Stimulated activated CD4-positive, alpha-beta T cell treated with anti-CD3 and anti-CD28 coated beads, Interleukin-4, amount 100 ng/mL, for 48 hours (primary cell): ENCODE measurements at places on chromosomes 13 and 19.

DNA sequence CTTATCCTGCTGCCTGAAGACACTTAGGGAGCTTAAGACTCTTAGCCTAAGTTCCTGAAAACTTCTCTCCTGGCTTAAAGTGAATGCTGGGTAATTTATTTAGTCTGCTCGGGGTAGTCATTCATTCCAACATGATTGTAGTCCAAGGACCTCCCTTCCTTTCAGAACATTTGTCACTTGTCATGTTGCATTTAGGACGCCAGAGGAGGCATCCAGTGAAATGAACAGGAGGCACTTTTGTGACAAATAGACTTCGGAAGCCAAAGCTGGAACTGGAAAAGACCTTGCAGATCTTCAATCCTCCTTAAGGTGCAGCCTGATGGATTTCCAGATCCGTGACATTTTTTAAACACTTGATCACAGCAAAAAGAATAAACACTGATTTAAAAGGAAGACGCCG is 95.1 kb downstream of the DNAJC15 start:
- DNase-seq: no peak

GRCh38 chr13:28049215-28049614 is 51.2 kb downstream of the FLT3 start:
- DNase-seq: no peak

DNA sequence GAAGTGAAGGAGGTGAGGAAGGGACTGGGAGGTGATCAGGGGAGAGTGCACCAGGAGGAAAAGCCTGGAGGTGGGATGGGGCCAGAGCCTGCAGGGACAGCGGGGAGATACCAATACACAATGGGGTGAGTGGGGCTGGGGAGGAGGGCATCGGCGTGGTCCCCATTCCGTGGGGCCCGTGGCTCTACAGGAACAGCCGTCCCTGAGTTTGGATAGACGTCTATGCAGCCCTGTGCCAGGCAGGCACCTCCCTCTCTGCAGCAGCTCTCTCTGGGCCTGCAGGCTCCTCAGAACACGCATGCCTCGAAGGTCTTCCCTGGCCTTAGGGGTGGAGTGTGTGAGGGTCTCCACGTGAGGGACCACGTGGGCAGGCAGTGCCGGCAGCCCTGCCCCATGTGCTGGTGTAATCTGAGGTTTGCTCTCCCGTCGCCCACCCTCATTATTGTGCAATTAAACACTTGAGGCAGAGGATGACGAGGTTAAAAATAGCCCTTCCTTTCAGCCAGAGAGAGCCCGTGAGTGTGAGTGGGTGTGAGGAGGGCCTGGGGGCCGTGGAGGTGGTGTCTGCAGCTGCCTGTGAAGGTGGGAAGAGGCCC is 16.5 kb downstream of the C2CD4C start:
- no peak for DNase-seq

GRCh38 chr19:50721441-50722137 is 1.6 kb upstream of the CLEC11A start:
- no peak for DNase-seq

DNA sequence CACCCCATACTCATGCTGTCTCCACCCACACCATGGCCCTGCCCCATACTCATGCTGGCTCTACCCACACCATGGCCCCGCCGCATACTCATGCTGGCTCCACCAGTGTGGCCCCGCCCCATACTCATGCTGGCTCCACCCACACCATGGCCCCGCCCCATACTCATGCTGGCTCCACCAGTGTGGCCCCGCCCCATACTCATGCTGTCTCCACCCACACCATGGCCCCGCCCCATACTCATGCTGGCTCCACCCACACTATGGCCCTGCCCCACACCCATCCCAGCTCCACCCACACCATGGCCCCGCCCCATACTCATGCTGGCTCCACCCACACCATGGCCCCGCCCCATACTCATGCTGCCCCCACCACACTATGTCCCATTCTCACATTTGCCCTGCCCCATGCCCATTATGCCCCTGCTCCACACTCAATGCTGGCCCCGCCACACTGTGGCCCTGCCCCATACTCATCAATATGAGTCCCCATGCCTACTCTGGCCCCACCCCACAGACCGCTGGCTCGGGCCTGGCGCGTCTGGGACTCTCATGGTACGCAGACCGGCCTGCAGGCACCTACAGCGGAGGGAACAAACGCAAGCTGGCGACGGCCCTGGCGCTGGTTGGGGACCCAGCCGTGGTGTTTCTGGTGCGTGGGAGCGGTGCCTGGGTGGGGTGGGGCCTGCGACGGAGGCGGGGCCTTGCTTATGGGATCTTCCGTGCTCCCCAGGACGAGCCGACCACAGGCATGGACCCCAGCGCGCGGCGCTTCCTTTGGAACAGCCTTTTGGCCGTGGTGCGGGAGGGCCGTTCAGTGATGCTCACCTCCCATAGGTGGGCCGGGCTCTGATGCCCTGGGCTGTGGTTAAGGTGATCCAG is 3.7 kb upstream of the ARHGAP45 start:
- no peak for DNase-seq

GRCh38 chr19:41734585-41734984 is 20.7 kb upstream of the CEACAM6 start:
- DNase-seq: no peak

DNA sequence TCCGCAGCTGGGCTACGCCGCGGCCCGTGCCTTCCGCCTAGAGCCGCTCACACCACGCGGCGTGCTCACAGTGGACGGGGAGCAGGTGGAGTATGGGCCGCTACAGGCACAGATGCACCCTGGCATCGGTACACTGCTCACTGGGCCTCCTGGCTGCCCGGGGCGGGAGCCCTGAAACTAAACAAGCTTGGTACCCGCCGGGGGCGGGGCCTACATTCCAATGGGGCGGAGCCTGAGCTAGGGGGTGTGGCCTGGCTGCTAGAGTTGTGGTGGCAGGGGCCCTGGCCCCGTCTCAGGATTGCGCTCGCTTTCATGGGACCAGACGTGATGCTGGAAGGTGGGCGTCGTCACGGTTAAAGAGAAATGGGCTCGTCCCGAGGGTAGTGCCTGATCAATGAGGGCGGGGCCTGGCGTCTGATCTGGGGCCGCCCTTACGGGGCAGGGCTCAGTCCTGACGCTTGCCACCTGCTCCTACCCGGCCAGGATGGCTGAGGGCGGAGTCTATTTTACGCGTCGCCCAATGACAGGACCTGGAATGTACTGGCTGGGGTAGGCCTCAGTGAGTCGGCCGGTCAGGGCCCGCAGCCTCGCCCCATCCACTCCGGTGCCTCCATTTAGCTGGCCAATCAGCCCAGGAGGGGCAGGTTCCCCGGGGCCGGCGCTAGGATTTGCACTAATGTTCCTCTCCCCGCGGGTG is 7.4 kb downstream of the DBP start:
- DNase-seq: no peak

GRCh38 chr13:51769455-51770127 is 34.4 kb downstream of the DHRS12 start:
- no peak for DNase-seq
